ENCODE measurements at places on chromosomes 6 and 20. TPM values are rescaled to one million over a fixed set of nuclear protein-coding genes. Genes with fewer than 3 reads are reported as not detected.

DNA sequence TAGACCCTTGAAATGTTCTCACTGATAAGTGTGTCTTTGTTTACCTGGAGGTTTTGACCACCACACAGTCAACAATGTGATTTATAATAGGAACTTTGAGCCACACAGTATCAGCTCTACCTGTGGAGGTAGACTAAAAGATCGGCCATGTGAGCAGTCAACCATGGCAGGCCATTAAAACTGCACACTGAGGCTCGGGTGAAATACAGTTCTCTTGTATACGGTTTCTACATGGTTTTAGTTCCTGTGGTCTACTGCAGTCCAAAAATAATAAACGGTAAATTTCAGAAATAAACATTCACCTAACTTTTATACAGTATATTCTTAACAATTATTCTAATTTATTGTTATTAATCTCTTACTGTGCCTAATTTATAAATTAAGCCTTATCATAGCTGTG is 47.2 kb downstream of the TRIM38 start:
- H3K36me3 ChIP-seq, result no peaks in the 10 kb centered on the region
- DNase-seq, result no peak
- H3K27me3 ChIP-seq, result no peaks in the 10 kb centered on the region
- H3K4me3 ChIP-seq, result no peak overlapping the region

GRCh38 chr6:146595972-146596731 is 2.6 kb upstream of the ADGB start:
- no peak overlapping the region for H3K4me3 ChIP-seq
- no peaks in the 10 kb centered on the region for H3K36me3 ChIP-seq
- peak; percentile 21 for DNase-seq
- no peak overlapping the region for H3K27ac ChIP-seq
- H3K27me3 ChIP-seq, result no peaks in the 10 kb centered on the region

- no peaks in the 10 kb centered on the region for H3K36me3 ChIP-seq
- no peaks in the 10 kb centered on the region for H3K27me3 ChIP-seq
- H3K4me3 ChIP-seq, result no peak overlapping the region
Measured at GRCh38 chr6:118283766-118284165, 264.3 kb upstream of the PLN start.

- H3K4me1 ChIP-seq, result peaks cover 8% of the 10 kb centered on the region
- H3K27me3 ChIP-seq, result no peaks in the 10 kb centered on the region
- no peaks in the 10 kb centered on the region for H3K36me3 ChIP-seq
- H3K4me3 ChIP-seq, result no peak overlapping the region
- no peak overlapping the region for H3K27ac ChIP-seq
- DNase-seq, result peak; percentile 57
Measured at GRCh38 chr6:89032599-89032998, 48.0 kb upstream of the PNRC1 start.

- no peak for DNase-seq
- no peak overlapping the region for H3K27ac ChIP-seq
- H3K27me3 ChIP-seq, result no peaks in the 10 kb centered on the region
- H3K4me1 ChIP-seq, result no peaks in the 10 kb centered on the region
- H3K4me3 ChIP-seq, result no peak overlapping the region
Measured at GRCh38 chr6:32163559-32164258, 686 bp upstream of the EGFL8 start.

- H3K27me3 ChIP-seq, result no peaks in the 10 kb centered on the region
- H3K36me3 ChIP-seq, result no peaks in the 10 kb centered on the region
- peaks cover 2% of the 10 kb centered on the region for H3K4me1 ChIP-seq
- DNase-seq, result no peak
- peak overlapping the region; percentile 95 for H3K27ac ChIP-seq
Measured at GRCh38 chr6:26123675-26123946, 36.4 kb downstream of the HFE start.

DNA sequence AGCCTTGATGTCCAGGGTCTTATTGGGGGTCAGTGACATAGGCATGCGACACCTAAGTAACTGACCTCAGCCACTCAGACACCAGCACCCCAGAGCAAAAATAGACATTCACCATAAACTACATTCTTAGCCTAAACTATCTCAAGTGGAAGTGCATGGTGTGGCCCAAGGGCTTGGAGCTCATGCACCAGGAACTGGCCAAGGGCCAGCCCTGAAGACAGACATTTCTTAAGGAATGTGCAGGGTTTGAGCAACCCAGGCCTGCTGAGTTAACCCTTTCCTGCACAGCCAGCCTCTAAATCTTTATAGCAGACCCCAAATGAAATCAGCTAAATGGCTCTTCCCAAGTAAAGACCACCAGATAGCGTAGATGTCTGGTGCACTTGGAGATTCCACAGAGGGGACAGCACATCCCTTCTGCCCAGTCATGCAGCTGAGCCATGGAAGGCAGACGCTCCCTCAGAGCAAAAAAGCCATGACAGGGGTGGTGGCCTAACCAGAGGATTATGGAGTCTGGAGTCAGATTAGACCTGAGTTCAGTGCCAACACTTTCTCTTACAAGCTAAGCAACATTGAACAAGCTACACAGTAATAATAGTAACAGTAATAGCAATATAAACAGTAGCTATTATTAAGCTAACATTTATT is 222.6 kb downstream of the ZMYND8 start:
- H3K36me3 ChIP-seq, result no peaks in the 10 kb centered on the region
- H3K4me3 ChIP-seq, result no peak overlapping the region
- H3K4me1 ChIP-seq, result peaks cover 12% of the 10 kb centered on the region

GRCh38 chr6:137715589-137716045 is 151.4 kb upstream of the TNFAIP3 start:
- H3K27ac ChIP-seq, result no peak overlapping the region
- H3K4me3 ChIP-seq, result no peak overlapping the region
- no peaks in the 10 kb centered on the region for H3K36me3 ChIP-seq
- no peaks in the 10 kb centered on the region for H3K4me1 ChIP-seq

- no peaks in the 10 kb centered on the region for H3K4me1 ChIP-seq
- no peak overlapping the region for H3K4me3 ChIP-seq
- H3K36me3 ChIP-seq, result no peaks in the 10 kb centered on the region
- DNase-seq, result peak; percentile 40
- no peaks in the 10 kb centered on the region for H3K27me3 ChIP-seq
Measured at GRCh38 chr6:95230071-95230740, 347.1 kb upstream of the MANEA start.

DNA sequence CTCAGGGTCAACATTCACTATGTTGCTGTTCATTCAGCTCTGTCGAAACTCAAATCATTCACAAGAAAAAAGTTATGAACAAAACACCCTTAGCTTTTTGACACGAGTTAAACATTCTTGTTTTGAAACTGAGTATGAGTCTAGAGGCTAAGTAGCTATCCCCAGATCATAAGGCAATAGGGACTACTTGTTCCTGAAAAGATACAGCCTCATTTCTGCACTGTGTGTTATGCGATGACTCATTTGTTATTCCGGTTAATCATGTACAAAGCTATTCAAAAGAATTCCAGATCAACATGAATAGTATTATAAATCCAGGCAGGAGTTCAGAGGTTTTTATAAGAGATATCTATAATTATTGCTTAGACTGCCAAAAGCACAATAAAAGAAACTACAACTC is 908.0 kb downstream of the QKI start:
- no peak overlapping the region for H3K27ac ChIP-seq
- DNase-seq, result peak; percentile 1
- H3K36me3 ChIP-seq, result no peaks in the 10 kb centered on the region
- H3K4me1 ChIP-seq, result no peaks in the 10 kb centered on the region
- no peak overlapping the region for H3K4me3 ChIP-seq

- peaks cover 9% of the 10 kb centered on the region for H3K36me3 ChIP-seq
- H3K27me3 ChIP-seq, result no peaks in the 10 kb centered on the region
- DNase-seq, result no peak
- H3K4me1 ChIP-seq, result peaks cover 44% of the 10 kb centered on the region
- H3K4me3 ChIP-seq, result peak overlapping the region; percentile 36
Measured at GRCh38 chr6:35486005-35486925, 10.6 kb downstream of the TEAD3 start.

- H3K27me3 ChIP-seq, result no peaks in the 10 kb centered on the region
- H3K36me3 ChIP-seq, result no peaks in the 10 kb centered on the region
- peak; percentile 94 for DNase-seq
- H3K27ac ChIP-seq, result peak overlapping the region; percentile 68
Measured at GRCh38 chr20:51447097-51447764, 95.3 kb downstream of the NFATC2 start.

GRCh38 chr6:72367439-72367838 is 254.4 kb upstream of the KCNQ5 start:
- peaks cover 5% of the 10 kb centered on the region for H3K4me1 ChIP-seq
- no peaks in the 10 kb centered on the region for H3K27me3 ChIP-seq
- H3K27ac ChIP-seq, result no peak overlapping the region
- DNase-seq, result no peak
- no peaks in the 10 kb centered on the region for H3K36me3 ChIP-seq

Gene NFKBIE
- 1.6 TPM for polyA plus RNA-seq

Gene MAS1
- polyA plus RNA-seq, result not detected

Gene FERMT1
- 4.6 TPM for polyA plus RNA-seq

Gene ARFGEF3
- 0.14 TPM for polyA plus RNA-seq

Gene SPINT3
- not detected for polyA plus RNA-seq

Gene KHDRBS2
- polyA plus RNA-seq, result not detected

Gene UNC93A
- polyA plus RNA-seq, result not detected
